Breast epithelium (tissue), 4 donors: ENCODE measurements at places on chromosomes 4 and X. TPM values are rescaled to one million over a fixed set of nuclear protein-coding genes. Genes with fewer than 3 reads are reported as not detected.

- no peak for DNase-seq
Measured at GRCh38 chrX:41314204-41314603, 19.8 kb upstream of the DDX3X start.

DNA sequence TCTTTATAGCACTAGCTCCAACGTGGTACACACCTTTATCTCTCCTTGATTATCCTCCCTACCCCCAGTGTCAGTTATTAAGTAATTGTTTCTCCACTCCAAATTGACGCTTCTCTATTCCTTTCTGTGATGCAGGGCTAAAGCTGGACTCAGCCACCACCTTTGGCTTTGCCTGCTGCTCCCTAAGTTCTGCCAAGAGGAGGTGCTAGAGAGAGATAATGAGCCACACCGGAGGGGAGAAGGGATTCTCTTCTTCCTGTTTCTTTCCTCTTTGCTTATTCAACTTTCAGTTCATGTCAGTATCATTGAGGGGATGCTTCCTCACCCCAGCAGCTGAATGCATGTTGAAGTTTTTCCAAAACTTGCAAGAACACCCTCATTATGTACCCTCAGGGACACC is 176.5 kb downstream of the GBA3 start:
- DNase-seq = no peak

DNA sequence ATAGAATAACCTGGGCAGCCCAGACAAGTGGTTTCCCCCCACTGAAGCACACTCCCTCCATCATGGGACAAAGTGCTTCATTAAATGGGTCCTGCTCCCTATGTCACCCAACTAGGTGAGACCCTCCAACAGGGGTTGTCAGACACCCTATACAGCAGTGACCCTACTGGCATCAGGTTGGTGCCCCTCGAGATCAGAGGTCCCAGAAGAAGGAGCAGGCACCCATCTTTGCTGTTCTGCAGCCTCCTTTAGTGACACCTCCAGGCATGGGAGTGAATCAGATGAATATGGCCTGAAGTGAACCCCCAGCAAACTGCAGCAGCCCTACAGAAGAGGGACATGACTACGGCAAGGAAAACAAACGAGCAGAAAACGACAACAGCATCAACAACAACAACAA is 11.1 kb downstream of the NELFA start:
- no peak for DNase-seq

DNA sequence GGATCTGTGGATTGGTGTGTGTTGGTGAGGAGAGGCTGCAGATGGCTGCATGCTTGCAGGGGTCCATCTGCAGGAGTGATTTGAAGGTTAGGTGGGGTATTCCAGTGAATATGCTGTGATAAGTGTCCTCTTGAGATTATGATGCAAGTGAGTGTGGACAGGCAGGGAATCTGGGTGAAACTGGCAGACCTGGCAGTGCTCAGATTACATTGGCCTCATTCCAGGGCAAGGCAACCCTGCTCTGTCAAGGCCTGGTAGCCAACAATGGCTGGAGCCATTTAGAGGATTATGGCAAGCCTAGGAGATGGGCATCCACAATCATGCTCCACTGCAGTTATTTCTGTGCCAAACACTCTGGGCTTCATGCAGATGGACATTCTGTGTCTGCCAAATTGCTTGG is 113.9 kb downstream of the RTL3 start:
- no peak for DNase-seq

GRCh38 chr4:15018361-15018760 is 16.1 kb downstream of the CPEB2 start:
- no peak for DNase-seq

GRCh38 chr4:142840516-142841123 is 5.5 kb downstream of the INPP4B start:
- DNase-seq = no peak

- no peak for DNase-seq
Measured at GRCh38 chr4:83013420-83013867, 2.8 kb upstream of the LIN54 start.

DNA sequence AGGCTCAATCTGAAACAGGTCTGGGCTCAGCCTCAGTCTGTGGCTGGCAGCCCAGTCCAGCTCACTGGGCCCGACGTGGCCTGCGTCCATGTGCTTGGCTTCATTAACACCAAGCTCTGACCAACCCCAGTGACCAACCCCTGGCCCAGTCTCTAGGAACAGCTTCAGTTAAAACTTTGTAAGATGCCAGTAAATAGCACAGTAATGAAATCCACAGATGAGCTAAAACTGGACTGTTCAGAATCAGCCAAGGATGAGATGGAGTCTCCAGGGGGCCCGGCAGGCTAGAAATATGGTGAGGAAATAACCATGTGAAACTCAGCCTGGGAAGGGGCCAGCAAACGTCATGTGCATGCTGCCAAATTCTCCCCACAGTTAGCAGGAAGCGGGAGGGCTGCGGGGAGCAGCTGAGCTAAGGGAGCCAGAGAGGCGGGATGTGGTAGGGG is 37.1 kb upstream of the XPNPEP2 start:
- DNase-seq = peak; percentile 23

DNA sequence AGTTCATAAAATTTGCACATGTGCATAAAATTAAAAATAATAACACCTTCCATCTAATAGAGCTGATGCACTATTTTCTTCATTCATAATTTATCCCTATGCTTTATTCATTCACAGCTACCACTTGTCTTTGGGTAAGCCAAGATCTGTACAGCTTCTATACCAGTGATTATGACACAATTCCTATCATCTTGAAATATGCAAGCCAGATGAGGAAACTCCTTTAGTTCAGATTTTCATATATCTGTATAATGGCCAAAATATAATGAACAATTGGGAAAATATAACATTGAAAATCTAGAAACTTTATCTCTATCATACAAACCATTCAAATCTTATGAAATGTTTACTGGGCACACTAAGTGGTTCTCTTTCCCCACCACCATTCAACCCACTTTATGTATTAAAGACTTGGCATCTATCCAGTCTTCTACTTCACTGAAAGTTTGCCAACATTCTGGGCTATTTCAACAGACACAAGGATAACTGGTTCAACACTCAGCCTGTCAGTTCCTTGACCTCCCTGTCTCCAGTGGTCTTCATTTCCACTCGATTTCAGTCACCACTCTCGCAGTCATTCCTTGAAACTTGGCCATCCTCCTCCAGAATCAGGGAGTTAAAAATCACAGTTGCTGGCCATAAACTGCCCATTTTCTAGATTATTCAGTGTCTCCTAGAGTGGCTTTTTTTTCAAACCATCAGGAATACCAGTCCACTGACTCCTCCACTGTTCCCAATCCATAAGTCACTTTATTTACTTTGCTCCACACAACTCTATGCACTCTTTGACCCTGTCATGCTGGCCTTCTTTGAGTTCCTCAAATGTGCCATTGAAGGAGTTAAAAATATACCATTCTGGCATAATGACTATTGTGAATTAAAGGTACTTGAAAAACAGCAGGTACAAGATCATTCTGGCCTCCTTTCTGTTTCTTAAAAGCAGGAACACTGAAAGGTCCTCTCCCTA is 85.5 kb downstream of the CAMK2D start:
- DNase-seq = no peak

DNA sequence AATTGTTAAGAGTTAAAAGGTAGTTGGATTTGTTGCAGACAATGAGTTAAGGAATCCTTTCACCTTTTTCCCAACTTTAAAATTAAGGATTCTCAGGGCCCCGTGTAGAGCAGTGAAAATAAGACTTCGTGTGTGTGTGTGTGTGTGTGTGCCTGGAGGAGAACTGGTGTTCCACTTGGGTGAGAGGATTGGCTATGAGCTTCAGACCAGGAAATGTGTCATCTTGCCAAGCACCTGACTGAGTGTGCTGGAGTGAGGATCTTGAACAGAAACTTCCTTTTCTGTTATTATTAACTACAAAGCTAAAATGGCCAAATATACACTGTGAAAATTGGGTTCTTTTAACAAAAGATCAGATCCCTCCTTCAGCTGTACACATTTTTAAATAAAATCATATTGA is 113.1 kb upstream of the VCX2 start:
- DNase-seq = no peak

- DNase-seq = no peak
Measured at GRCh38 chrX:40004246-40004535, 93.6 kb downstream of the BCOR start.

GRCh38 chr4:144645631-144646522 is at the start of gene HHIP:
Gene HHIP, plus strand, starts transcription at chr4:144646156. Its CDS starts 520 bp downstream, at chr4:144646676.
- no peak for DNase-seq

CSN1S1 gene
- total RNA-seq = 1.0 TPM

CT45A2 gene
- total RNA-seq = not detected

IGFBP7 gene
- total RNA-seq = 205 TPM

SFRP2 gene
- total RNA-seq = 60.4 TPM
